NCI-H2107 (cell line): ENCODE measurements at places on chromosomes 5 and 9.

GRCh38 chr9:28365020-28365640, 791.8 kb upstream of the C9orf72 start:
- DNase-seq = no peak

GRCh38 chr5:113760486-113760885, 247.0 kb downstream of the YTHDC2 start:
- DNase-seq = no peak

DNA sequence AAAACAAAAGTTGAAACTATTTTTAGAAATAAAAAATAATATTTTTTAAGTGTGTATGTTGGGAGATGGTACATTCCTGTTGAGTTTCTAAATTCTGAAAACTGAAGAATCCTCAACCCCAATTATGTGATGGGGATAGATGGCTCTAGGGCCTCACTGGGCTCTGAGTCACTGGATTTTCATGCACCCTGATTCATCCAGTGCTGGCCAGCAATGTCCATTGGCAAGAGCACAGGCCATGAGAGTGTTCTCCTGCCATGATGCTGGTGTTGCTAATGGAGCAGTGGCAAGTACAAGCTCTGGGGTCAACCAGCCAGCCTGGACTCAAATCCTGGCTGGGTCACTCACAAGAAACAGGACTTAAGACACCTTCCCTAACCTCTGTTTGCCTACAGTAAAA, 23.3 kb downstream of the SMIM23 start:
- no peak for DNase-seq

GRCh38 chr5:76732405-76733048, 16.6 kb downstream of the F2R start:
- DNase-seq = no peak

- no peak for DNase-seq
Observed at GRCh38 chr5:154271936-154272514, 81.5 kb downstream of the GALNT10 start.

- no peak for DNase-seq
Observed at GRCh38 chr5:151072630-151073025, 8.2 kb downstream of the TNIP1 start.
